ENCODE measurements at places on chromosomes 12 and 14. TPM values are rescaled to one million over a fixed set of nuclear protein-coding genes. Genes with fewer than 3 reads are reported as not detected.

DNA sequence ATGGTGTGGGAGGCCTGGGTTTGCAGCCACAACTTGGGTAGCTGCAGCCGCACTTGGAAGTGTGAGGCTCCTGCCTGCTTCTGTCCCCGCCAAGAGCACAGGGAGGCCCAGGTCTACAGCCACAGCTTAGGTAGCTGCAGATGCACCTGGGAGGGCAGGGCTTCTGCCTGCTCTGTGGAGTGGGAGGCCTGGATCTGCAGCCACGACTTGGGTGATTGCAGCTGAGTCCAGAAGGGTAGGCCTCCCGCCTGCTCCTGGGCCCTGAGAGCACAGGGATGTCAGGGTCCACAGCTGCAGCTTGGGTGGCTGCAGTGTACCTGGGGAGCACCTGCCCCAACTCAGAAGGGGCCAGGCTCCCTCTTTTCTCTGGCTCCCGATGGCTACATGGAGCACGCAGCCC is 287.3 kb downstream of the AEBP2 start:
- H3K27ac ChIP-seq, result no peak overlapping the region
- no peak overlapping the region for H3K4me3 ChIP-seq
- H3K36me3 ChIP-seq, result no peaks in the 10 kb centered on the region
- no peaks in the 10 kb centered on the region for H3K4me1 ChIP-seq
- H3K27me3 ChIP-seq, result no peaks in the 10 kb centered on the region
- no peak for DNase-seq

DNA sequence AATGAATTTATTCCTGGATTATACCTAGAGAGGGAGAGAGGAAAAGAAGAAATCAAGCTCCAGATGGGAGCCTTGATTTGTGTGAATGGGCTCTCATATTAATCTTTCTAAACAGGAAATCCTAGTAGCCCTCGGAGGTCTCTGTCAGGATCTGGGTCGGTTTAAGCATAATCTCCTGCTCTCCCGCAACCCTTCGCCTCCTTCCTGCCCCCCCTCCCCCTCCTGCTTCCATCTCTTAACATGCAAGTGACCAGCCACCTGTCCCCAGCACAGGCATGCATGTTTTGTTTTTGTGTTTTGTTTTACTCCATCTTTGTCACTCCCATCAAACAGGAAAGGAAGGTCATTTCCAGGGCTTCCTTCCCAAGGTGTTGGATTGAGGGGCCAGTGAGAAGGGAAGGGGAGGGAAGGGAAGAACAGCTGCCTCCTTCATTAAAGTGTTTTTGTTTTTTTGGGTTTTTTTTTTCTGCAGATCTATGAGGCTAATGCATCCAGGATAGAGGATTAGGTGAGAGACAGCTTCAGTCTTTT is 4.8 kb upstream of the KCNA5 start:
- no peak overlapping the region for H3K27ac ChIP-seq
- H3K4me3 ChIP-seq, result no peak overlapping the region
- peaks cover 4% of the 10 kb centered on the region for H3K4me1 ChIP-seq
- H3K27me3 ChIP-seq, result no peaks in the 10 kb centered on the region
- H3K36me3 ChIP-seq, result no peaks in the 10 kb centered on the region

DNA sequence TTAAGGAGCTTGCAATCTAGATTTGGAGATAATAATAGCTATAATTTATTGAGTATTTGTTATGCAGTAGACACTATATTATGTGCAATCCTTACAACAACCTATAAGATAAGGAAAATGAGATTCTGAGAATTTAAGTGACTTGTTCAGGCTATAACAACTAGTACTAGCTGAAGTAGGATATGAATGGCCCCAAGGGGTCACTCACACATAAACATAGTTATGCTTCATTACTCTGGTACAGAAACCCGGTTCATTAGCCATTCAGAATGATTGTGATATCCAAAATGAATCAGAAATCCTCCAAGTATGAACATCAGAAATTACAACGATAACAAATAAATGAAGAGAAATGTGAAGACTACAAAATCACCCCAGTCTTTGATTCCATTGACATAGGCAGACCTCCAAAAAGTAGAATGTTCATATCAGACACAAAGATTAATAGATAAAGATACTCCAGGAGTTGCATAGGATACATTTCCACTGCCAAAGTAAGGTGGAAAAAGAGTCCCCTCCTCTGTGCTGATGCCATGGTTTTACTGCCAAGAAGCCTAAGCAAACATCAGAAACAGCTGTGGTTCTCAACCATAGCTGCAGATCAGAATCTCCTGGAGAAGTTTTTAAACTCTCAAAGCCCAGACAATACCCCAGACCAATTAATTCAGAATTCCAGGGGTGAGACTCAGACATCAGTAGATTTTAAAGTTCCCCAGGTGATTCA is 8.6 kb upstream of the NID2 start:
- no peak overlapping the region for H3K27ac ChIP-seq
- H3K4me3 ChIP-seq, result no peak overlapping the region
- no peaks in the 10 kb centered on the region for H3K36me3 ChIP-seq
- DNase-seq, result no peak

DNA sequence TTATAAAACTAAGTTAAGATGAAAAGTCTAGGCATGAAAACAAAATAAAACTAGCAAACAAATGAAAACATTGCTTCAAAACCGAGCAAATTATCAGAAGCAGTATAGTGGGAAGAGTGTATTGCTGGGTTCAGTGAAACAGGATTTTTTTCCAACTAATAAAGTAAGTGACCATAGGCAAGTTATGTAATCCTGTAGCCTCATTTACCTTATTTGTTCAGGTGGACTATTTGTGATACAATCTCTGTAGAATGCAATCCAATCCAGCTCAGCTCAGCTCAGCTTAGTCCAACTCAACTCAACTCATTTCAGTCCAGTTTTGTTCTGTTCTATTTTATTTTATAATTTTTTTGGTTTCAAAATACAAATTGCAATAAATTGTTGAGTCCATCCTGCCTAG is 276.7 kb upstream of the LRIG3 start:
- no peak overlapping the region for H3K27ac ChIP-seq
- no peaks in the 10 kb centered on the region for H3K27me3 ChIP-seq
- DNase-seq, result no peak
- no peaks in the 10 kb centered on the region for H3K36me3 ChIP-seq
- H3K4me3 ChIP-seq, result no peak overlapping the region
- H3K4me1 ChIP-seq, result no peaks in the 10 kb centered on the region

- no peaks in the 10 kb centered on the region for H3K27me3 ChIP-seq
- no peak overlapping the region for H3K27ac ChIP-seq
- DNase-seq, result no peak
- H3K4me3 ChIP-seq, result no peak overlapping the region
These were observed 144.7 kb downstream of the KTN1 start for GRCh38 chr14:55724736-55725135.

- H3K27me3 ChIP-seq, result no peaks in the 10 kb centered on the region
- no peaks in the 10 kb centered on the region for H3K4me1 ChIP-seq
- no peak overlapping the region for H3K4me3 ChIP-seq
- DNase-seq, result no peak
These were observed 251.1 kb downstream of the BCAT1 start for GRCh38 chr12:24697769-24698168.

GRCh38 chr14:38547961-38548490 is 292.1 kb upstream of the CLEC14A start:
- no peak overlapping the region for H3K4me3 ChIP-seq
- no peaks in the 10 kb centered on the region for H3K36me3 ChIP-seq
- no peak overlapping the region for H3K27ac ChIP-seq
- DNase-seq, result no peak

- no peak for DNase-seq
- H3K27me3 ChIP-seq, result no peaks in the 10 kb centered on the region
- H3K4me1 ChIP-seq, result no peaks in the 10 kb centered on the region
These were observed 92.9 kb upstream of the TBX3 start for GRCh38 chr12:114776731-114777442.

DNA sequence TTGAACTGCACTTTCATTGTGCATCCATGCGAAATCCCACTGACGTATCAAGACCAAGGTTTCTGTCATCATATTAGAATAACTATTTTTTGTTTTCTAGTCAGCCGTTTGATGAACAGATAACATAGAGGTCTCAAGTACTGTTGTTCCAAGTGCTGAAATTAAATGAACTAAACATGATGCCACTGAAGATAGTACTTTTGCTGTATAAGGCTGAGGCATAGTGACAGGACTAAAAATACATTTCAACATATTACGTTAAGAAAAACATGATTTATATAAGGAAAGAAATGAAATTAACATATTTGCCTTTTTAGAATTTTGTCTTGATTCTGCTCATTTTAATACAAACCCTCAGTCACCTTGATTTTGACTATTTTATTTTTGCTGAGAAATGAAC is 82.2 kb downstream of the ANO6 start:
- H3K36me3 ChIP-seq, result no peaks in the 10 kb centered on the region
- H3K4me3 ChIP-seq, result no peak overlapping the region
- no peaks in the 10 kb centered on the region for H3K27me3 ChIP-seq

DNA sequence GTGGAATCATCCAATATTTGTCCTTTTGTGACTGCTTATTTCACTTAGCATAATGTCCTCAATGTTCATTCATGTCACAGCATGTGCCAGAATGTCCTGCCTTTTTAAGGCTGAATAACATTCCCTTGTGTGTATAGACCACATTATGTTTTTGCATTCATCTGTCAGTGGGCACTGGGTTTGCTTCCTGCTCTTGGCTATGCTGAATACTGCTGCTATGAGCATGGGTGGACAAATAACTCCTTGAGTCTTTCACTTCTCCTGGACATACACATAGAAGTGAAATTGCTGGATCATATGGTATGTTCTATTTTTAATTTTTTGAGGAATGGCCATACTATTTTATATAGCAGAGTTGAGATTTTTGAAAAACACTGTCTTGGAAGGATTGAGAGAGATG is 46.9 kb downstream of the GPR68 start:
- H3K4me3 ChIP-seq, result no peak overlapping the region
- H3K36me3 ChIP-seq, result peaks cover 91% of the 10 kb centered on the region
- H3K4me1 ChIP-seq, result peaks cover 17% of the 10 kb centered on the region

DNA sequence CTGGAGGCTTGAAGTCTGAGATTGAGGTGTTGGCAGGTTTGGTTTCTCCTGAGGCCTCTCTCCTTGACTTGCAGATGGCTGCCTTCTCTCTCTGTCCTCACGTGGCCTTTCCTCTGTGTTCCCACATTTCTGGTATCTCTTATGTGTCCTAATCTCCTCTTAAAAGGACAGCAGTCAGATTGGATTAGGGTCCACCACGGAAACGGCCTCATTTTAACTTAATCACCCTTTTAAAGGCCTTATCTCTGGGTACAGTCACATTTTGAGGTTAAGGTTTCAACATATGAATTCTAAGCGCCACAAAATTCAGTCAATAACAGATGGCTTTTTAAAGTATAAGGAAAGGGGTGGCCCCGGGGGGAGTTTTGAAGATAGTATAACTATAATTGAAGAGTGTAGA is 33.5 kb downstream of the UNC79 start:
- no peak for DNase-seq
- H3K36me3 ChIP-seq, result no peaks in the 10 kb centered on the region
- H3K4me3 ChIP-seq, result no peak overlapping the region
- H3K27me3 ChIP-seq, result no peaks in the 10 kb centered on the region
- H3K27ac ChIP-seq, result no peak overlapping the region

The HRK gene
- 1.00 TPM for total RNA-seq

The PITPNM2 gene
- total RNA-seq, result 9.1 TPM

The RASSF8 gene
- total RNA-seq, result 3.6 TPM

The TXNDC16 gene
- total RNA-seq, result 6.1 TPM

The KRT85 gene
- not detected for total RNA-seq

The ABHD4 gene
- total RNA-seq, result 27.9 TPM
